ENCODE measurements at places on chromosomes 5 and 9.

GRCh38 chr9:99762470-99762869 lies 59.2 kb upstream of the NR4A3 start:
- DNase-seq = no peak

DNA sequence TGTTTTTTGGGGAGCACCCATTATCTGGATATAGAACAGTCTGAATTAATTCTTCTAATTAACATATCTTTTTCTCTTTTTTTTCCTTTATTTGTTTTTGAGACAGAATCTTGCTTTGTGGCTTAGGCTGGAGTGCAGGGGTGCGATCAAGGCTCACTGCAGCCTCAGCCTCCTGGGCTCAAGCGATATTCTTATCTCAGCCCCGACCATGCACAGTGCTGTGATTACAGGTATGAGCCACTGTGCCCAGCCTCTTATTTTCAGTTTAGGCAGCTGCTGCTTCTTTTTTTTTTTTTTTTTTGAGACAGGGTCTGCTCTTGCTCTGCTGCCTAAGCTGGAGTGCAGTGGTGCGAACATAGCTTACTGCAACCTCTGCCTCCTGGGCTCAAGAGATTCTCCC lies 20.2 kb downstream of the UBE2R2 start:
- no peak for DNase-seq

DNA sequence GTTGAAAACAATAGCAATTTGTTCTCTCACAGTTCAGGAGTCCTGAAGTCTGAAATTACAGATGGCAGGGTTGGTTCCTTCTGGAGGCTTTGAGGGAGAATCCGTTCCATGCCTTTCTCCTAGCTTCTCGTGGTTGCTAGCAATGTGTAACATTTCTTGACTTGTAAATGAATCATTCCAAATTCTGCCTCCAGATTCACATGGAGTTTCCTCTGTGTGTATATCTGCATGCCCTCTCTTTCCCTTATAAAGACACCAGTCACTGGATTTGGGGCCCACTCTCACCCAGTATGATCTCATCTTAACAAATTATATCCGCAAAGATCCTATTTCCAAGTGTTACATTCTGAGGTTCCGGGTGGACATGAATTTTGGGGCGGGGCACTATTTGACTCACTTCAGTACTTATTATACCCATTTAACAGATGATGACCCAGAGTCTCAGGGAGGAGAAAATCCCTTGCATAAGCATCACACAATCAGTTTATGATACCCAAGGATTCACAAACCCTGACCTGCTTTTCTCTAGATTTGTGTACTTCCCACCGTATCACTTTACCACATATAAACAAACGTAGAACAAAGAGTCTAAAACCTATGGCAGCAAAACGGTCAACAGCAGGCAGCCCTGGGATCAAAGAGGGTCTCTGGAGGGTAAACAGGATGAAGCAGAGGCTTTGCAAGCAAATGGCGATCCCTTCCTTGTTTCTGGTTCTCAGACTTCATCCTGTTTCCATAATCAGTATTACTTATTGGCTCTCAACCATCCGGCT lies 93.7 kb downstream of the C9orf152 start:
- DNase-seq = peak; percentile 66

DNA sequence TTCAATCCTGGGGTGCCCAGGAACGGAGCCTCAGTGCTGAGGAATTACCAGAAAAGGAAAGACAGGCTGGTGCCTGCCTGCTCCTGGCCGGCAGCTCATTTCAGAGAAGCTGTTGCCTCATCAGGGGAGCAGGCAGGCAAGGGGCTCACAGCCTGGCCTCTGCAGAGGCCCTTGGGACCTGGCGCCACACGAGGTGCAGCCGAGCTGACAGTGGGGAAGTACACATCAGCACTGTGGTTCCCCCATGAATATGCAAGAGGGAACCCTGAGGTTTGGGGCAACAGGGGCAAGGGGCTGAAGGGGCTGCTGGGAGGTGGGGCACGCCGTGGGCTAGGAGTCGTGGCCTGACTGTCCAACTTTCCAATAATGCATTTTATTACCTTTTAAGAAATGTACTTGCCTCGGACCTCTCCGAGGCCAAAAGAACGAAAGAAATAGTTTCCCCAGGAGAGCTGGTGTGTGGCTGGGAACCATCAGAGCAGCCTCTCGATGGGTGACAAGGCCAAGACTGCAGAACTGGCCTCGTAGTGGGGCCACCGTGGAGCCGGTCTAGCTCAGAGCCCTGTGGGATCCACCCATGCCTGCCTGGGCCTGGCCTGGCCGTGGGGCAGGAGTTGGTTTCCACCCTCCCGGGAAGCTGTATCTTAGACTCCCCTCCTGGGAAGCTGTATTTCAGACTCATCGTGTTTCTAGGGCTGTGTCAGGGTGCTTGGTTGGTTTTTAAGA lies 198.6 kb downstream of the PAX5 start:
- no peak for DNase-seq

All from EL (cell line).